Cerebellar nuclear complex (tissue), 1 donor: ENCODE measurements at places on chromosomes 13 and 19.

GRCh38 chr19:34118879-34119748 lies 53.2 kb upstream of the LSM14A start:
- no peak for DNase-seq

- no peak for DNase-seq
These were observed 37.6 kb upstream of the NANOS3 start for GRCh38 chr19:13839130-13839937.

DNA sequence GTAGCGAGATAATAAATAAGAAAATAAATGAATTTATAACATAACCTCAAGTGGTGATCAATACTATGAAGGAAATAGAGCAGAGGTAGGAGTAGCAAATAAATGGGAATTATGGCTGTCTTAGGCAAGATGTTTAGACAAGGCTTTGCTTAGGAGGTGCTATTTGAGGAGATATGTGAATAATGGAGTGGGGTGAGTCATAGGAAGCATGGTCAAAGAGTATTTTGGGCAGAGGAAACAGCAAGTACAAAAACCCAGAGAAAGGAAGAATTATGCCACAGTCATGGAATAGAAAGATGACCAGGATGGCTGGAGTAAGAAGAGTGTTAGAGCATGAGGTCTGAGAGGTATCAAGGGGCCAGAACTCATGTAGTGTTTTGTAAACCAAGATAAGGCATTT lies 33.6 kb upstream of the LPAR6 start:
- no peak for DNase-seq

GRCh38 chr13:47129461-47129860 lies 232.6 kb upstream of the HTR2A start:
- DNase-seq, result no peak

- DNase-seq, result no peak
These were observed 46.3 kb upstream of the CEACAM21 start for GRCh38 chr19:41529484-41530183.

DNA sequence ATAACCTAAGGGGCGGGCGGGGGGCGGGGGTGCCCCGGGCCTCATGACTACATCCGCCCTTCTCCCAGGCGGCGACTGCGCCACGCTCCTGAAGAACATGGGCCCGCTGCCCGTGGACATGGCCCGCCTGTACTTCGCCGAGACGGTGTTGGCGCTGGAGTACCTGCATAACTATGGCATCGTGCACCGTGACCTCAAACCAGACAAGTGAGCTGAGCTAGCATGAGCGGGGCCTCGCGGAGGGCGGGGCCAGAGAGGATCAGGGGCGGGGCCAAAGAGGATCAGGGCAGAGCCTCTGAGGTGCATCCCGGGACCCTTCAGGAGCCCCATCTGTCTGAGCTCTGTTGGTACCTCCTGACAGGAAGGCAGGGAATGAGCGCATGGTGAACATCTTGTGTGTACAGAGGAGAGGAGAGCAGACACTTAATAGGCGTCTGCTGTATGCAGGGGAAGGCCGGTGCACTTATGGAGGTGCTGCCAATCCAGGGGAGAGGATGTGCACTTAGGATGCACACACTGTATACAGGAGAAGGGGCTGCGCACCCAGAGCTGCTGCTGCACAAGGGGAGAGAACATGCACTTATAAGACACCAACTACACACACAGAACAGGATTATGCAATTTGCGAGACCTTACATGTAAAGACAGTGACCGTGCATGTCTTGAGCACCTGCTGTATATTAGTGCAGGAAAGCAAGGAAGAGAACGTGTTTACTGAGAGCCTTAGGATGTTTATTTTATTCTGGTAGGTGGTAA lies 20.9 kb upstream of the PIK3R2 start:
- DNase-seq, result no peak

DNA sequence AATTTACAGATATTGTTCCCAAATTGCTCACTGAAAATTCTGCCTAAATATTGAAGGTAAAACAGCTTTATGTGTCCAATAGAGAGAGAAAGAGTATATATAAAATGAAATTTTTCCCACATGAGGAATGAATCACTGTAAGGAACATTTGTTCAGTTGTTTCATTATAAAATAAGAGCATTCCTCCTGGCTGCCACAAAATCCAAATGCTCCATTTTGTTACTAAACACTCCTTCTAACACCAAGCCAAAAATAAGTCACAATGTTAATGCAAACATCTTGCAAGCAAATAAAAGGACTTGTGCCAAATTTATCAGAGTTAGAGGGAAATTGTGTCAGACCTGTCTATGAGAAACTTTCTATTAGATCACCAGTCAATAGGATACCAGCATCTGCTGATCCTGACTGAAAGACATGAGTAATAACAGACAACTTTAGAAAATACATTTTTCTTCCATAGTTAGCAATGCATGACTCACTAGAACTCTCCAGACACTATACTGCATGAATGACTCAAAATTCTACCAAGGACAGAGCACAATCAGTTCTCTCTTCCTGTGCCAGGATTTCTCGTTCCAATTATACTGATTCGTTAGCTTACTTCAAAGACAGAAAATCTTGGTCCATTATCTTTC lies 83.5 kb upstream of the FNDC3A start:
- no peak for DNase-seq

DNA sequence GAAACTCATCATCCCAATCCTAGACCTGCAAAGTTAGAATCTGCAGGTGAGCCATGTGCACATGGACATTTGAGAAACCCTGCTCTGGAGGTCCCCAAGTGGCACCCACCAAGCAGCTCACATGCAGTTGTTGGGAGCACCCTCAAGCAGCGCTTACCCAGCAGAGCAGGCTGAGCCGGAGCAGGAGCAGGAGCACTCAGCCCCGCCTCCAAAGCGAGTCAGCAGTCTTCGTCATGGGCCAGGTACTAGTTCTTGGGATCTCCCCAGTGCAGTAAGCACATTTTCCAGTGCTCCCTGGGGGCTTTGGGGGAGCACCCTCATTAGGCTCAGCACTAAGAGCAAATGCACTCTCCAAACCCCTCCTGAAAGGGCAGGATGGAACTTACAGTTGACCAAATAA lies 572.7 kb downstream of the IRS2 start:
- no peak for DNase-seq

DNA sequence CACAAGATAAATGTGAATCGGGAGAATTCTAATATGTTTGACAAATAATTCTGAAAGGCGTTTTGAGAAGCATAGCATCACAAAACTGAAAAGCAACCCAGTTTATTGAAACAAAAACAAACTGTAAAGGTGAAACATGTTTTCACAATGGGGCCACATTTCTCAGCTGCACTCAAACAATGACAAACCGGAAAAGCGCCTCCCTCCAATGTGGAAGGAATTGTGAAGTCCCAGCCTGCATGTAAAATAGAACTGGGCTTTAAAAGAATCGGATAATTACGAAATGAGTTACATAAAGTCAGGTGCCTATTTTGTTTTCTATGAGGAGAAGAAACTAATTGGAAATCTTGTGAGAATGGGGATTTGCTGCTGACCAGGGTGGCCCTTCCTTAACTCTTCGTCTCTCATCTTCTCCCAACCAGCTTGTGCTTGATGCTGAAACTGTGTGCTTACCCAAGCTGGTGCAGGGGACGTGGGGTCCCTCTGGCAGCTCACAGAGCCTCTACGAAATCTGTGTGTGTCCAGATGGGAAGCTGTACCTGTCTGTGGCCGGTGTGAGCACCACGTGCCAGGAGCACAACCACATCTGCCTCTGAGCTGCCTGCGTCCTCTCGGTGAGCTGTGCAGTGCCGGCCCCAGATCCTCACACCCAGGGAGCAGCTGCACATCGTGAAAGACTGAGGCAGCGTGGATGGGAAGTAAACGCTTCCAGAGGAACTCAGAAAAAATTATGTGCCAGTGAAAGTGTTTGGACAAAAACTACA lies 109.4 kb downstream of the SACS start:
- DNase-seq, result no peak

DNA sequence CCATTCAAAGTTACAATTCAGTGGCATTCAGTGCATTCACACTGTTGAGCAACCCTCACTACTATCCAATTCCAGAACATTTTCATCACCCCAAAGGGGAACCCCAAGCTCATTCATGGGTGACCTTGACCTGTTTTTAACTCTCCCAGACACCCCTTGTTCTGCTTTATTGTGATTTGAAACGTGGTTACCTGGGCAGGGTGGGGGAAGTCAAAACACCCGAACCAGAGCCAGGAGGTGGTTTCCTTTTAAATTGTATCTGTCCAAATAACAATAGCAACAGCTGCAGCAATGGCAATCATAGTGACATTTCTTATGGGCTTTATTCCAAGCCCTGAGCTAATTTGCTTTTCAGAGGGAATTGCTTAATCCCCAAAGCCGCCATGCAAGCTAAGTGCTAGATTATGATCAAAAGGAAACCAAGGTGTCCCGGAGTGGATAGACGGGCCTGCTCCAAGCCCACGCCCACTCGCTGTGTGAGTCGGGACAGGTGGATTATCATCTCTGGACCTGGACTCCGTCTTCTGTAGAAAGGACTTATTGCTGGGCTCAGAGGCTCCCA lies 6.1 kb downstream of the PTGIR start:
- no peak for DNase-seq

- no peak for DNase-seq
These were observed 102.1 kb downstream of the ATP8A2 start for GRCh38 chr13:25473864-25474263.

DNA sequence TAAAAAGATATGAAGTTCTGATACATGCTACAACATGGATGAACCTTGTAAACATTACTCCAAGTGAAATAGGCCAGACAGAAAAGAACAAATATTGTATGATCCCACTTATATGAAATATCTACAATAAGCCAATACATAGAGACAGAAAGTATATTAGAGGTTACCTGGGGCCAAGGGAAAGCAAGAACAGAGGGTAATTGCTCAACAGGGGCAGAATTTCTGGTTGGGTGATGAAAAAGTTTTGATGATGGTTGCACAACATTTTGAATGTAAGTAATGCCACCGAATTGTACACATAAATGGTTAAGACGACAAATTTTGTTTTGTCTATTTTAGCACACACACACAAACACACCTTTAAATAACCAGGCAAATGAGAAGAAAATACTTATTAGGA lies 268.4 kb downstream of the FOXO1 start:
- no peak for DNase-seq

GRCh38 chr13:49052813-49053212 lies 77.1 kb downstream of the FNDC3A start:
- DNase-seq, result no peak
